ENCODE measurements at places on chromosomes 2 and 18. TPM values are rescaled to one million over a fixed set of nuclear protein-coding genes. Genes with fewer than 3 reads are reported as not detected.

INHBB gene
- not detected for total RNA-seq

CCL20 gene
- not detected for total RNA-seq

TEX44 gene
- not detected for total RNA-seq

DSG3 gene
- total RNA-seq: 0.18 TPM

EVX2 gene
- not detected for total RNA-seq
